ENCODE measurements at places on chromosomes 16 and 17.
A peak's percentile ranks its signal among the peaks of the same experiment; 100 is the strongest.

DNA sequence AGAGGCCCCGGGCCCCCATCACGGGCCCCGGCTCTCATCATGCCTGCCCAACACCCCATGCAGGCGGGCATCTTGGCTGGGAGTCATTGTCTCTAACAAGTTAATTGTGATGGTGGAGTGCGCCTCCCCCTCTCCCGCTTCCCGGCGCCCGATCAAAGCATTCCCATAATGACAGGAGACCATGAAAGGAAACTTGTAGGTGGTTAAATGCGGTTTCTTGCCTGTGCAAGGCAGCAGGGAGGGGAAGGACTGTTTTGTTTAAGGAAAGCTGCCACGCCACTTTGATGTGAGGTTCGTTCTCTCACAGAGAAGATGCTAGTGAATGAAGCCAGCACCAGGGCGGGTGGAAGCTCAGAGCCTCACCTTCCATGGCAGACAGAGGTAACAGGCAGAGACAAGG lies 45.4 kb downstream of the C16orf78 start:
- H3K27me3 ChIP-seq: no peaks in the 10 kb centered on the region
- H3K36me3 ChIP-seq: no peaks in the 10 kb centered on the region
- H3K4me1 ChIP-seq: no peaks in the 10 kb centered on the region

GRCh38 chr17:43694081-43694870 lies 32.6 kb upstream of the MEOX1 start:
- no peaks in the 10 kb centered on the region for H3K36me3 ChIP-seq
- DNase-seq: no peak
- H3K27me3 ChIP-seq: no peaks in the 10 kb centered on the region
- H3K27ac ChIP-seq: no peak overlapping the region
- peaks cover 8% of the 10 kb centered on the region for H3K4me1 ChIP-seq
- no peak overlapping the region for H3K4me3 ChIP-seq

DNA sequence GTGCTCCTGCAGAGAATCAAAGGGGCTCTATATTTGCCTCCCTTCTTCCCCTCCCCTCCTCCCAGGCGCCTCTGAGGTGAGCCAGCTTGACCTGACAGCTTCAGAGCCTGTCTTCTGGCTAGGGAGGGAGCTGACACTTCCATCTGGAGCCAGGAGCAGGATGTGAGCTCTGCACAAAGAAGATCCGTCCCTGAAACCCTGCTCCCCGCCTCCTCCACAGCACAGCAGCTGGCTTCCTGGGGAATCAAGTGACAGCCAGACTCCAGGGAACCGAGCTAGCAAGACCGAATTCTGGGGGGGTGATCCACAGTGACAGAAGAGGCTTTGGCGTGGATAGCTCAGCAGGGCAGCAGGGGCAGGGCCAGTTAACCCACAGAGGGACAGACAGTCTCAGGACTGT lies 37.2 kb downstream of the CCDC182 start:
- H3K27me3 ChIP-seq: no peaks in the 10 kb centered on the region
- no peak overlapping the region for H3K27ac ChIP-seq
- DNase-seq: peak; percentile 49
- H3K36me3 ChIP-seq: no peaks in the 10 kb centered on the region
- H3K4me3 ChIP-seq: no peak overlapping the region

DNA sequence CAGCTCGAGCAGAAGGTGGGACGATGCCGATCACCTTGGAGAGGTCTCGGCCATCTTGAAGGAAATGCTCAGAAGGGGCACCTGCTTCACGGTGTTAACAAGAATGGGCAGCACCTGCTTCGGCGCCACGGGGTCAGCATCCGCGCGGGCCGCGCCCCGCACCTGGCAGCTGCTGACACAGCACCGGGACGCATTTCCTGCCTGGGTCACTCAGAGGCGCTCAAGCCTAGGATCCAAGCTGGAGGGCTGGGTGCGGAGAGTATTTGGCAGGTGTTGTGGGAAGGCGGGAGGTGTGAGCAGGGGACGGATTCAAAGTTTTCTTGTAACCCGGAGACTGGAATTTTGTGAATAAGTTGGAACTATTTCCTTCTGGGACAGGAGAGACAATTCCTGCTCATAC lies 39.3 kb upstream of the AKTIP start:
- no peaks in the 10 kb centered on the region for H3K27me3 ChIP-seq
- no peak overlapping the region for H3K27ac ChIP-seq
- H3K4me1 ChIP-seq: no peaks in the 10 kb centered on the region
- no peak for DNase-seq
- H3K4me3 ChIP-seq: no peak overlapping the region
- H3K36me3 ChIP-seq: no peaks in the 10 kb centered on the region

- H3K4me1 ChIP-seq: peaks cover 7% of the 10 kb centered on the region
- peaks cover 41% of the 10 kb centered on the region for H3K27me3 ChIP-seq
- peak within 1 kb of the TSS; percentile 30 for H3K4me3 ChIP-seq
- H3K36me3 ChIP-seq: no peaks in the 10 kb centered on the region
- DNase-seq: no peak
Observed at GRCh38 chr16:3187798-3188674, at the start of gene OR1F1. Gene OR1F1 (plus strand): TSS chr16:3188204.

- no peak overlapping the region for H3K27ac ChIP-seq
- DNase-seq: no peak
- H3K4me3 ChIP-seq: no peak overlapping the region
- no peaks in the 10 kb centered on the region for H3K27me3 ChIP-seq
- peaks cover 12% of the 10 kb centered on the region for H3K4me1 ChIP-seq
- H3K36me3 ChIP-seq: peaks cover 67% of the 10 kb centered on the region
Observed at GRCh38 chr17:77494664-77495435, 354.1 kb downstream of the SEC14L1 start.

DNA sequence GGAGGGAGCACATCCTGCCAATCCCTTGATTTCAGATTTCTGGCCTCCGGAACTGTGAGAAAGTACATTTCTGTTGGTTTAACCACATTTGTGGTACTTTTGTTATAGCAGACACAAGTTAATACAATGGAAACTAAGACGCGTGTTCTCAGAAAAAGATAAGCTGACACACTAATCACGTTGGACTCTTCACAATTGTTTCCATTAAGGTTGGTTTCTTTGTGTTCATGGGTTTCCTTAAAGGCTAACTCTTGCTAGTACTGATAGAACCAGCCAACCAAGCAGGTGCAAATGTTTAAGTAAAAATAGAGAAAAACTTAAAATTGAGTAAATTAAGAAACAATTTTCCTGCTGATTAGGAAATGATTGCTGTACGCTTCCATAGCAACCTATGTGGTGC lies 59.4 kb downstream of the CMC2 start:
- H3K4me1 ChIP-seq: no peaks in the 10 kb centered on the region
- H3K27me3 ChIP-seq: no peaks in the 10 kb centered on the region
- DNase-seq: no peak
- no peak overlapping the region for H3K4me3 ChIP-seq
- no peak overlapping the region for H3K27ac ChIP-seq

GRCh38 chr17:31428512-31428911 lies 37.0 kb downstream of the RAB11FIP4 start:
- H3K27ac ChIP-seq: no peak overlapping the region
- no peaks in the 10 kb centered on the region for H3K4me1 ChIP-seq
- no peaks in the 10 kb centered on the region for H3K36me3 ChIP-seq
- no peak overlapping the region for H3K4me3 ChIP-seq
- no peak for DNase-seq

Measured in ascending aorta (tissue), 2 donors.